ENCODE measurements at places on chromosomes 11 and 22.

- no peak for DNase-seq
Observed at GRCh38 chr22:25630447-25630846, 66.0 kb downstream of the GRK3 start.

DNA sequence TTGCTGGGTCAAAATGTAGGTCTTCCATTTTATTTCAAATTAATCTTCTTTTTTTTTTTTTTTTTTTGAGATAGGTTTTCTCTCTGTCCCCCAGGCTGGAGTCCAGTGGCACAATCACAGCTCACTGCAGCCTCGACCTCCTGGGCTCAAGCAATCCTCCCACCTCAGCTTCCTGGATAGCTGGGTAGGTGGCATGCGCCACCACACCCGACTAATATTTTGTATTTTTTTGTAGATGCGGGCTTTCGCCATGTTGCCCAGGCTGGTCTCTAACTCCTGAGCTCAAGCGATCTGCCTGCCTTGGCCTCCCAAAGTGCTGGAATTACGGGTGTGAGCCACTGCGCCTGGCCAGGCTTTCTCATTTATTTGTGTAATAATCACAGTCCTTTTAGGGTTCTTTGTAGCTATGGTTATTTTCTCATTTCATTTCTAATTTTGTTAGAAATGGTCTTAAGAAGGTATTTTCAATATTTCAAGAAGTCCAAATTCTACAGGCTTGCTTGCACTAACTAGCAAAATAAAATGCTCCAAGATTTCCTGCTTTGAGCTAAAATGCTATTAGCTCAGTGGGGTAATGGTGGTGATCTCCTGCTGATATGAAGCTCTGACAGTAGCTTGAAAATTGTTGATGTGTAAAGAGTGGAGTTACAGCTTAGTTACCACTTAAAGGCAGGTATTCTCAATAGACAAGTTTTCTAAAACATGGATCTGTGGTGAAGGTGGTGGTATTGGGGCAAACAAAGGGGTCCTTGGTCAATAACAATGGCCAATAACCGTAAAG, 50.0 kb downstream of the RBX1 start:
- no peak for DNase-seq

GRCh38 chr22:47219789-47220188, 457.3 kb downstream of the TBC1D22A start:
- no peak for DNase-seq

GRCh38 chr11:112128483-112129121, 35.3 kb downstream of the IL18 start:
- peak; percentile 92 for DNase-seq

DNA sequence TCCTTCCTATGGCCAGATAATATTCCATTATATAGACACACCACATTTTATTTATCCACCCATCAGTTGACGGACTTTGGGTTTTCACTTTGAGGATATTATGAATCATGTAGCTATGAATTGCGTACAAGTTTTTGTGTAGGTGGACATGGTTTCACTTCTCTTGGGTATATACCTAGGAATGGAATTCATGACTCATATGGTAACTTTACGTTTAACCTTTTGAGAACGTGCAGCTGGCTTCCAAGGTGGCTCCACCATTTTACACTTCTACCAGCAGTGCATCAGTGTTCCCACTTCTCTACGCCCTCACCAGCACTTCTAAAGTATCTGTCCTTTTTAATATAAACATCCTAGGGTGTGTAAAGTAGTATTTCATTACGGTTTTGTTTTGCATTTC, 112.0 kb downstream of the PLEKHA7 start:
- no peak for DNase-seq

GRCh38 chr22:47107431-47107830, 345.0 kb downstream of the TBC1D22A start:
- peak; percentile 92 for DNase-seq

- peak; percentile 82 for DNase-seq
Observed at GRCh38 chr11:9015677-9016076, 11.9 kb upstream of the NRIP3 start.

DNA sequence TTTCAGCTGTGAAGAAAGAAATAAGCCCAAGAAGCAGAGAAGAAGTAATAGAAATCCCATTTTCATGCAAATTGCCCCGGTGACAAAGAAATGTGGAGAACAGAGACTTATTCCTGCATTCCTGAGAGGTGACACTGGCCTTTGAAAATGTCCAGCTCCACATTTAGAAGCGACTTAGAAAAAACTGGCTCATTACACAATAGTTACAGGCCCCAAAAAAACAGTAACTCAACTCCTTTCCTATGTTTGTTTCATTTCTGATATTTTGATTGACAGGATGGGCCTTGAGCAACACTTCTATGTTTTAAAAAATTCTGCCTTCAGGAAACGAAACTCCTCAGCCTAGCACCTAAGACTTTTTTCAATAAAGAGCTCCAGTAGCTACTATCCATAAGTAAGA, 726.9 kb upstream of the TENM4 start:
- peak; percentile 0 for DNase-seq

DNA sequence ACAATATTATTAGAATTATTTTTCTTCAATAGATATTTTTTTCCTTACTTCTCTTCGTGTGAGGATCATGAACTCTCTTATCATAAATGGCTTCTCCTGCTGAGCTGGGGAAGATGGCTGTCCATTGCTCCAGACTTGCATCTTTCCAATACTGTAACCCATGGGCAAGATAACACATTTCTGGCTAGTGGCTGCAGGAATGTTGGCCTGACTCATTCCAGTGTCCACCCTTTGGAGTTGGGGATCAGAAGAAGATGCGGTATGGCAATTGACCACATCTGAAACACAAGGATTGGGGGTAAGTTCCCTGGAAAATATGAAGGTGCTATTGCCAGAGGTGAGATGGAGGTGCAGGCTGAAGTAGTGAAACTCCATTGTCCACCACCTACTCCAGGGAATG, 92.8 kb downstream of the FAR1 start:
- DNase-seq = peak; percentile 24

- no peak for DNase-seq
Observed at GRCh38 chr11:132254906-132255305, 884.5 kb downstream of the NTM start.

- peak; percentile 14 for DNase-seq
Observed at GRCh38 chr11:122572592-122572991, 82.9 kb upstream of the UBASH3B start.

DNA sequence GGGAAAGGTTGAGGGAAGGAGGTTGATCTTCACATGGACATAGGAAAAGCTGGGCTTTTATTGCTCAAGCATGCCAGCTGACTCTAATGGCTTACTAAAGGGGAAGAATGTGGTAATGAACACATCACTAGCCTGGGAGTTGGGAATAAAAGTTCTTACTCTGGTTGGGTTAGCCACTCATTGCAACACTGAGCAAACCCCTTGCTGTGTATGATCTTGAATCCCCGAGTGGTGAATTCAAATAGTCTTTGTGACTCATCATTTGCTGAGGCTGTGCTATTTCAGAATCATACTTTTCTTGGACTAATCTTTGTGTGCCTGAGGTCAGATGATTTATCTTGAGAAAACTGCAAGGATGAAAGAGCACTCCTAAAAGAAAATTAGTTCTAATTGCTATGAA, 304.1 kb upstream of the ANO5 start:
- DNase-seq = no peak

GRCh38 chr11:57530596-57531507, at the start of gene TIMM10:
Gene TIMM10, minus strand, starts transcription at chr11:57530754. Its CDS starts 565 bp downstream, at chr11:57530189.
- DNase-seq = peak; percentile 98

GRCh38 chr11:119491753-119492510, 69.0 kb upstream of the THY1 start:
- peak; percentile 50 for DNase-seq

DNA sequence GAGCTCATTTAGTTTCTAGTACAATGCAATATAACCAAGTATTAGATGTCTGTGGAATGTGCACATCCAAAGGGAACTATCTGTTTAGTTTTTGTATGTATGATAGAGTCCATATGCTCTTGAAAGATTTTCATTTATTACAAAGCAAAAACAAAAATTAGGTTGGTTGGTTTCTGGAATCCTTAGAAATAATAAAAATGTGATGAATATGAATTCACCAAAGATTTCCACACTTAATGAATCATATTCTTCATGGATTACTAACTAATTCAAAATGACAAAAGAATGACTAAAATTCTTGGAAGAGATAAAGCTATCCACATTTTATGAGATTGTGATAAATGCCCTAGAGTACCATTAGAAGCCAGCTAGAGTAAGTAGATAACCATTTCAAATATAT, 261.1 kb downstream of the SBF2 start:
- DNase-seq = peak; percentile 57

GRCh38 chr11:67314218-67314617, 10.9 kb downstream of the SSH3 start:
- DNase-seq = no peak

- DNase-seq = no peak
Observed at GRCh38 chr11:60873533-60873932, 6.2 kb downstream of the ZP1 start.

- peak; percentile 57 for DNase-seq
Observed at GRCh38 chr11:1760351-1761109, 3.2 kb downstream of the CTSD start.

All from GM23248 (cell line).